SJCRH30 (cell line): ENCODE measurements at places on chromosomes 1 and 21.

GRCh38 chr1:72466376-72466775 lies 184.0 kb upstream of the NEGR1 start:
- no peak for DNase-seq

GRCh38 chr1:11923827-11924113 lies 2.5 kb downstream of the KIAA2013 start:
- DNase-seq, result no peak

DNA sequence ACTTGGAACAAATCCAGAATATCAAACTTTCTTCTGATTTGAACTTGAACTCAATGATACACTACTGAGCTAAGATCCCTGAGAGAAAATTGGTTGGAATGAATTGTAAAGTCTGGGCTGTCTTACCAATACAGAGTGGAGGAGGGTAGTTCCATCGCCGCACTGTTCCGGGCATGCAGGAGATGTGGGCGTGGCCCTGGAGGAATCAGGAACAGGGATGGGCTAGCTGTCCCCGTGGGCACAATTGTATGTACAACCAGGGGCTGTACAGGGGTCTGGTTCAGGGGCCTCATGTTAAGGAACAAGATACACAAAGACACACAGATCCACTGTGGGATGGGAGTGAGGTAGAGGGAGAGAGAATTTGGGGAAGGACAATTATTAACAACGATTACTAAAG lies 144.3 kb downstream of the ZSCAN20 start:
- DNase-seq, result no peak

- no peak for DNase-seq
These were observed 15.8 kb downstream of the ADGRB2 start for GRCh38 chr1:31748365-31748764.

GRCh38 chr1:99672530-99673213 lies 26.8 kb downstream of the PALMD start:
- no peak for DNase-seq

GRCh38 chr1:57369889-57370288 lies 54.0 kb downstream of the DAB1 start:
- DNase-seq, result no peak

DNA sequence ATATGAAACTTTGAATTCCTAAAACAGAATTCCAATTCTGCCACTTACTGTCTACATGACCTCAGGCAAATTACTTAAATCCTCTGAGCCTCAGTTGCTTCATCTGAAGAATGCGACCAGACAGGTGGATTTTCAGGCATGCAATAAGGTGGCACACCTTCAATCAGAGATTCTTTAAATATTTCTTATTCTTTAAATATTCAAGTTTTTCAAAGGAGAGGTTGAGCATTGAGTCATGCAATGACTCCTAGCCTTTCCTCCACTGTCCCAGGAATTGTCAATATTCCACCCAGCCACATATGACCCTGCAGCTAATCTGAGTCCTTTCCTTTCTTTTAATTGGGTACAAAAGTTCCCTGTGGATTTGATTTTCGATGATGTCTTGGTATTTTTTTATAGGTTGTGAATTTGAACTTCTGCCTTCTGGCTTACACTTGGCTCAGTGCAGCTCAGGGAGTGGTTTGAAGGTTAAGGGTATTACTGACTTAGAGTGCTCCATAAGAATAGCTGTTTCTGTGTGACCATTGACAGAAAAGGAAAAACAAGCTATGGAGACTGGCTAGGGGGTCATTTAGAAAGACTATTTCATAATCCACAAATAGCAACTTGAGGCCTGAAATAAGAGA lies 52.2 kb upstream of the PRDX6 start:
- DNase-seq, result no peak

- DNase-seq, result no peak
These were observed 738.1 kb downstream of the ADGRL2 start for GRCh38 chr1:82538876-82539275.

DNA sequence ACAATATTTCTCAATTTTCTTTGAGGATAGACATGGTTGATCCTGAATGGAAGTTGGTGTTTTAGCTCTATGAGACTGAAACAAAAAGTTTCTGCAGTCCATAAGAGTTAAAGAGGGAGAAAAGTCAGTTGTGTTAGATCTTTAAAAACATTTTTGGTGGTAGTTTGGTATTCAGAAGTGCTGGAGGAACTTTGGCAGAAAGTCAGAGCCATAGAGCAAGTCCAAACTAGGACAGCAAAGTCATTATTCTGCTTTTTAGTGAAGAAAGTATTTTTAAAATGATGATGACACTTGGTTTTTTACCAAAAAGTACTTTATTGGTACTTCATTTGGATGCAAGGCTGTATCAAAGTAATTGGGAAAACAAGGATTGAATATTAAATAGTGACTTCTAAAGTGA lies 41.8 kb downstream of the FNBP1L start:
- DNase-seq, result no peak

DNA sequence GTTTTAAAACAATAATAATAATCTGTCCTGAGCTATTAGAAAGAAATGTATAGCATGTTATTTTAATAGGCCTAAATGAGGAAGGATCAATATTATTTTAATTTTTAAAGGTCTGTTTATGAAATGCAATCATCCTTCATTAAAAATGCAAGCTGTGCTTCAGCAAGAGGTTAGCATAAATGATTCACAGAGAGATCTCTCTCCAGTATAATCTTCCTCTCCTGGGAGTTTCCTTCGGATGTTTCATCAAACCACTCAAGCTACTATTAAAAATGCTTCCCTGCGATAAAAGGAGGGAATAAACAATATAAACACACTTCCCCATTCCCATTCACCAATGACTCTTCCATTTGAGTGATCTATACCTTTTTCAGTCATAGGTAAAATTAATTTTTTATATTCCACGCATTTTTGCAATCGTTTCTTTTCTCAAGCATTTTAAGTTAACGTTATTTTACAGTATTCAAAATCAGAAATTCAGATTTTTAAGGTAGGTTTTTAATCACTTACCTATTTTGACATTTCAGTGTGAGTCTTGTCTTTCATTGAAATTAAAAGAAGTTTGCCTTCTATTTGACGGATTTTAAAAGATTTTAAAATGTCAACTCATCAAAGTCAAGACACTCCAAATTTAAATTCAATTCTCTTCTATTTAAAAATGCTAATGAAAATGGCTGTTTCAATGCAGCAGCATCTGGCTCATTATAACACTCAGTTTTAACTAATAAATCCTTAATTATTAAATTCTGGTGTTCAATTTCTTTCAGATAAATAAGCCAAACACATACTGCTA lies 64.3 kb downstream of the RERE start:
- DNase-seq, result no peak

DNA sequence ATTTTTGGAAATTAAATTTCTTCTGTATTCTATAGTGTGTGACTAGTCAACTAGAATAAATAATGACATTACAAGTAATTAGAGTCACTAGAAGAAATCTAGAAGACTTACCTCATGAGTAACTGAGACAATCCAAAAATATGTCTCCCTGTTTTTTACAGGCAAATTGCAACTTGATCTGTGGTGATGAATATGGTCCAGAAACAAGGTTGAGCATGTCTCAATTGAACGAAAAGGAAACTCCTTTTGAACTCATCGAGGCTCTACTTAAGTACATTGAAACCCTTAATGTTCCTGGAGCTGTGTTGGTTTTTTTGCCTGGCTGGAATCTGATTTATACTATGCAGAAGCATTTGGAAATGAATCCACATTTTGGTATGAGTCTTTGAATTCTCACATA lies 36.7 kb downstream of the DHX9 start:
- no peak for DNase-seq

GRCh38 chr1:156748670-156749418 lies 2.6 kb downstream of the HDGF start:
- DNase-seq, result peak; percentile 22

- DNase-seq, result no peak
These were observed 672.8 kb downstream of the LMO4 start for GRCh38 chr1:88001460-88001859.

DNA sequence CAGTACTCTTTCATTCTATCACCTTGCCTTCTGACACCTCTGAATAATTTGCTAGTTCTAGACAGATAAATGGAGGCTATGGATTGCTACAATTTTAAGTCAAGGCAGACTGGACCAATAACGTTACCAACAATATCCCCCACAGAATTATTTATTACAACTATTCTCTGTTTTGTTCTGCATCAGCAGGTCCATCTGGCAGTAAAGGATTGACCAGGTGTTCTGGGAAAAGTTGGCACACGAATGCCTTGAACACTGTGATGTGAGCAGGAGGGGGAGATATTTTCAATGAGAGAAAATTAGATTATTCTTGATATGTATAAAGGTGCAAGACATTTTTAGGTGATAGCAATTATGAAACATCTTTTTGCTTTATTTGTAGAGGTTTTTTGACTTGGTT lies 718.8 kb upstream of the TMPRSS15 start:
- no peak for DNase-seq

- DNase-seq, result no peak
These were observed 3.5 kb upstream of the PTTG1IP start for GRCh38 chr21:44876849-44877575.

DNA sequence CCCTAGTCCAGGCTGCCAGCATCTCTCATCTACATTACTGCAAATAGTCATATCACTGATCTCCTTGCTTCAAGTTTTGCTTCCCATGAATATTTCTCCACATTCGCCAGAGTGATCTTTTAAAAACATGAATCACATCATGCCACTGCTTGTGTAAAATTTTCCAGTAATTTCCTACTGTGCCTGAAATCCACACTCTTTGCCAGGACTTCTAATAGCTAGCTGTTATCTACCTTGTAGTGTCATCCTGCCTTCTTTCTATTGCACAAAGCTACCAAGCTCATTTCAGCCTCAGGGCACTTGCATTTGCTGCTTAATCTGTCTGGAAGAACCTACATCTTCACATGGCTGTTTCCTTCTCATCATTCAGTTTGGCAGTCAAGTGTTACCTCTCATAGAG lies 33.9 kb upstream of the ZNF362 start:
- DNase-seq, result no peak
